Activated CD8-positive, alpha-beta memory T cell treated with anti-CD3 and anti-CD28 coated beads for 4 hours (primary cell): ENCODE measurements at places on chromosomes 12 and 14.

- no peak for DNase-seq
These were observed 286.5 kb upstream of the TMPO start for GRCh38 chr12:98228683-98229539.

GRCh38 chr12:58086006-58086405 lies 144.6 kb downstream of the ATP23 start:
- DNase-seq = no peak

DNA sequence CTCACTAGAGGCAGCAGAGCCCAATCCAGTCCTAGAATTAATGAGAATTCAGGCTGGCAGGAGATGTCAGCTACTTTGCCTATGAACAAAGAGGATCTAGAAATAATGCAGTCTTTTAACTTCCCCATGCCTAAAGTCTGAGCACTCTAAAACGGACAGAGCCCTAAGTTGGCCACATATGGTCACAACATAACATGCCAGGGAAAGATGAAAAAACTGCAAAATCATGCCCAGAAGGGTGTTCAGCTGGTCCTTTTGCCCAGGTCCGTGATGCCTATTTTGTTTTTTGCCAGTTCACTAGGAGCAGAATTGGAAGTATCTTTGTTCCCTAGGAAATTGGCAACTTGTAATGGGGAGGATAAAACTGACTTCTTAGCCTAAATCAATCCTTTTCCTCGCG lies 20.3 kb upstream of the LMNTD1 start:
- DNase-seq = no peak

DNA sequence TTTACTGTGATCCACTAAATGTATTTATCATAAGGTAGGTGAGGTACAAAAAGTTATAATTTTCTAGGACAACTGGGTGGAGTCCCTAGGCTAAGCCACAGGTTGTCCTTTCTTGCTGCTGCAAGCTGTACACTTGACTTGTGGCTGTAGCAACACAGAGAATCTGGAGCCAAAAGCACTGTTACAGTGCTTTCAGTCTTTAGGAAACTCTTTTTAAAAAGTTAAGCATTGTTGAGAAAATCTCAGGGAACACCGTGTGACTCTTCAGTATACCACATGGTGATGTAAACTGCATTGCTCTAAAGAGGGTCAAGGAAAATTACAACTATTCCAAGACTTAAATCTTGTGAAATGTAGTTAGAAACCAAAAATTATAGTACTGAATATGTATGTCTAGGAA lies 11.4 kb downstream of the SLC15A5 start:
- DNase-seq = no peak

DNA sequence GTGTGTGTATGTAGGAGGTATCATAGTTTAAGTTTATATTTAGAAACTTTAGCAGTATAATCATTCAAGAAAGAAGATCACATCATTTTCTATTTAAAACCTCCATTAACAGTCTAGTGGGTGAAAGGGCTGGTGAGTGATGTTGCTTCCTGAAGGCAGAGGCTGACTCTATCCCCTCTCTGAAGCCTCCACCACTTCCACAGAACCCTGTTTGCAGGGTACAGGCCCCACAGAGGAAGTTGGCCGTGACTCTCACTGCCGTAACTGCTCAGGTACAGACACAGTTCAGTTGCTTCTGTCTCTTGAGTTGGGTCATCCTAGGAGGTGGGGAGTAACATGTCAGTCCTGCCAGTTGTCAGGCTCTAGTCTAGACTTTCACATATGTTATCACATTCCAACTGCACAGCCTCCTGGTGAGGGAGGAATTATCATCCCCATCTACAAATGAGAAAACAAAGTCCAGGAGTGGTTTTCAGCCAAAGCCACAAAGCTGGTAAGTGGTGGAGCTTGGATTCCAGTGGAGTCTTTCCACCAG lies 31.5 kb downstream of the CFL2 start:
- DNase-seq = no peak

GRCh38 chr14:69320581-69321365 lies 60.8 kb downstream of the GALNT16 start:
- DNase-seq = no peak

DNA sequence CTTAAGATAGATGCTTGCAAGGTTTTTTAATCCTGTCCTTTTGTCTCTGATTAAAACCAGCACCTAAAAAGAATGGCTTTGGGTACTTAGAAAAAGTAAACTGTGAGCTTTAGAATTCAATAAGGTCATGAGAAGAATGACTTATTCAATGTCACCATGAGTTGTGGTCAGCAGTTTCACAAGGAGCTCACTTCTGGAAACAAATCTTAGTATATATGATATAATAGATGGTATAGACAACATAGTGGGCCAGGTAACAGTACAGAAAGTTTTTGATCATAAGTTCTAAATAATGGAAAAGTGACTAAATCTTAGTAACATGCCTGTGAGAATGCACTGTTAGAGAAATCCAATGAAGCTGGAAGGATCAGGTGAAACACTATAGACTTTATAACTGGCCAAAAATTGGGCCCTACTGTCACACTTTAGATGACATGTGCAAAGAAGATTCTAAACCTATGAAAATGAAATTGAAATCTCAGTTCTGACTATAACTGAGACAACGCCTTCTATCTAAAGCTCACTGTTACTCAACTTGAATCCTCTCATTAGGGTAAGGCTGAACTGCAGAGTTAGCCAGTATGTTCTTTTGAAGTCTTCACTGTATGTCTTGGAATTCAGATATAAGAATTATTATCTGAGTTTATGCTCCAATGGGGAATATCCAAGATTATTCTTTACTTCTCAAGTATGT lies 42.4 kb upstream of the RAD51AP1 start:
- no peak for DNase-seq

DNA sequence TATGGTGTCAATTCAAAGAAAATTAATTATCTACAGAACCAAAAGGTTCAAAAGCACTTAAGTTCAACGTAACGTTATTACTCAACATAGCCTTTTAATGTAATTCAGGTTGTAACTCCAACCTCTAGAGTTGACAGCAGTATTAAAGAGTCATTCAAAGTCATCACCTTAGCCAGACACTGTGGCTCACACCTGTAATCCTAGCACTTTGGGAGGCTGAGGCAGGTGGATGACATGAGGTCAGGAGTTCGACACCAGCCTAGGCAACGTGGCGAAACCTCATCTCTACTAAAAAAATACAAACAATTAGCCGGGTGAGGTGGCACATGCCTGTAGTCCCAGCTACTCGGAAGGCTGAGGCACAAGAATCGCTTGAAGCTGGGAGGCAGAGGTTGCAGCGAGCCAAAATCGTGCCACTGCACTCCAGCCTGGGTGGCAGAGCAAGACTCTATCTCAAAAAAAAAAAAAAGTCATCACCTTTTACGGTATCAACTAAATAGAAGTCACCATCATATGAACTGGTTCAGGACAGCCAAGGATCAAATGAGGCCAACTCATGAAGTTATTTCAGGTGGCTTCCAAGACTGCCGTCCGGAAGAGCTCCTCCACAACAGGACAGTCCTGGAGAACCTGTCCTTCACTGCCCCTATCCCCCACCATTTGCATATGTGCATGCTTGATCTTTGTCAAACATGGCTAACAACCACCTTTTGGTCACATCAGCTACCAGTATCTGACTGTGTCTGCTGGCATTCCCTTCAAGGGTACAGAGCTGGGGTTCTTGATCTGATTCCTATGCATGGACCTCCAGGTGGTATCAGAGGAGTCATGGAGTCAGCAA lies 4.2 kb downstream of the PPTC7 start:
- DNase-seq = no peak

DNA sequence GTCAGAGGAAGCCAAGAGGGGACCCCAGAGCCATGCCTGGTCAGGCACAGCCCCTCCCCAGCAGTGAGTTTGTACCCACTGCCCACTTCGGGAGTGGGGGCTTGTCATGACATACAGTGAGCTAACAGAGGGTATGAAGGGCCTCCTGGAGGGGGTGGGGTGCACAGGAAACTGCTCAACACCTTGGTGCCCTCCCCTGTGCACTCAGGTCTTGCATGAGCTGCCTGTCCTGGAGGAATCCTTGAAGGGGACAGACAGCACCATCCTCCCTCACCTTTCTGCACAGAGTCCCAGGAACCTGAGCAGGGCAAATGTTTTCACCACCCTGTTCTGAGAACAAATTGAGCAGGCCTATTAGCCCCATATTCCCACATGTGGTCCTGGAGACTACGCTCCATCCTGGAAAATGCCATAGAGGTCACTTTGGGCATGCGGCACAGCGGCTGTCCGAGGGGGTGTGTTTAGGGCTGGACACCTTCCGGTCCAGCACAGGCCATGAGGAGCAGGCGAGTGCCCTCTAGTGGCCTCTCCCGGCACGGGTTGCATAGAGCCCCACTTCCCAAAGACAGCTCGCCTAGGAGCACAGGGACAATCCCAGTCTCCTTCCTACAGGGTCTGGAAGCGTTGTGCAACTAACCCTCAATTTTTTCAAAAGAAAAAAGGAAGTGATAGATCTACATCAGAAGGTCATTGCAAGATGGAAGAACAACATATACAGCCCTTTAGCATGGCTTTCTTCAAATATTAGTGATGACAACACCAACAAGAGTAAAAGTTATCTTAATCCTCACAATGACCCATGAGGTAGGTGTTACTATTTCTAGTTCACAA lies 31.9 kb upstream of the ZFP36L1 start:
- no peak for DNase-seq

DNA sequence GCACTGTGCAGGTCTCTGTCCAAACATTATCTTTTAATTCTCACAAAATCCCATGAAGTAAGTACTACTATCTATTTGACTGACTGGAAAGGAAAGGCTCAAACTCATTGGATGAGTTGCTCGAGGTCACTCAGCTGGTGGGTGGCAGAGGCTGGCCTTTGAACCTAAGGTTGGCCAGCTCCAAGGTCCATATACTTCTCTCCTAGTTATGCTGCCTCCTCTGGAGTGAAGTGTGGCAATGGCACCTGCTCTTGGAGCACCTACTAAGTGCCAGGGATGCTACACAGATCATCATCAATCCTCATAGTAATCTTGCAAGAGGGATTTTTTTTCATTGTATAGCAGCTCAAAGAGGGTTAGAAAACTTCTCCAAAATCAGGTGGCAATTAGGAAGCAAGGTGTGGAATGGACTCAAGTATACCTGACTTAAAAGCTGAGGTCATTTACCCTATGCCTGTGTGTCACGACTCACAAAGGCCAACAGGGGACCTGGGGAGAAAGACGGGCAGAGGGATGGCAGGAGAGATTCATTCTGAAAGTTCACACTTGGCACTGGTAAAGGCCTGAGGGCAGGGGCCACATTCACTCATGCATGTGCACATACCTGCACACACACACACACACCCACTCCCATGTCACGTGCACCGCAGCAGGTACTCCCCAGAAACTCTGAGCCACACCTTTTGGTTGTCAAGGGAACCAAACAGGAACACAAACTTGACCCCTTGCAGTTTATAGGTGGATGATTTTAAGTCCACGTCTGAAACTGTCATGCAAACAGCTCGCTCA lies 146.4 kb downstream of the FOXN3 start:
- no peak for DNase-seq

- no peak for DNase-seq
These were observed 40.7 kb upstream of the TMEM263 start for GRCh38 chr12:106914796-106915634.

- no peak for DNase-seq
These were observed 37.2 kb upstream of the C14orf132 start for GRCh38 chr14:96001866-96002497.

GRCh38 chr12:31259136-31259886 lies 66.6 kb downstream of the SINHCAF start:
- no peak for DNase-seq

GRCh38 chr12:99381992-99382391 lies 265.6 kb upstream of the GARIN6 start:
- DNase-seq = no peak
